ENCODE measurements at places on chromosomes 4 and X. TPM values are rescaled to one million over a fixed set of nuclear protein-coding genes. Genes with fewer than 3 reads are reported as not detected.

The CTAG1B gene
- not detected for total RNA-seq

The PNMA6F gene
- total RNA-seq: not detected

The CT45A5 gene
- total RNA-seq: not detected

The CCDC149 gene
- 4.9 TPM for total RNA-seq

The APELA gene
- total RNA-seq: not detected

The SSX4 gene
- not detected for total RNA-seq

The CT55 gene
- total RNA-seq: not detected

The VEGFC gene
- total RNA-seq: 5.0 TPM

The ENPP6 gene
- under 0.01 TPM for total RNA-seq

The ENAM gene
- under 0.01 TPM for total RNA-seq

Measured in kidney epithelial cell (primary cell).